ENCODE measurements at places on chromosomes 2 and 18. TPM values are rescaled to one million over a fixed set of nuclear protein-coding genes. Genes with fewer than 3 reads are reported as not detected.

UGT1A4 gene
- not detected for total RNA-seq

MPP4 gene
- total RNA-seq, result 5.5 TPM

GNAL gene
- total RNA-seq, result 4.2 TPM

RAB12 gene
- 40.1 TPM for total RNA-seq

AOX1 gene
- total RNA-seq, result 56.1 TPM

LOXL3 gene
- total RNA-seq, result 16.6 TPM

RNPEPL1 gene
- 101 TPM for total RNA-seq

GRCh38 chr18:32674491-32674890 is 98.3 kb downstream of the KLHL14 start:
- no peaks in the 10 kb centered on the region for H3K36me3 ChIP-seq
- H3K4me3 ChIP-seq, result no peak overlapping the region
- no peak overlapping the region for H3K27ac ChIP-seq
- no peak for DNase-seq
- no peaks in the 10 kb centered on the region for H3K27me3 ChIP-seq

- no peak for DNase-seq
- H3K4me3 ChIP-seq, result no peak overlapping the region
- no peaks in the 10 kb centered on the region for H3K36me3 ChIP-seq
- H3K4me1 ChIP-seq, result peaks cover 17% of the 10 kb centered on the region
- no peak overlapping the region for H3K27ac ChIP-seq
Observed at GRCh38 chr2:110677080-110677479, 783 bp downstream of the BUB1 start.

DNA sequence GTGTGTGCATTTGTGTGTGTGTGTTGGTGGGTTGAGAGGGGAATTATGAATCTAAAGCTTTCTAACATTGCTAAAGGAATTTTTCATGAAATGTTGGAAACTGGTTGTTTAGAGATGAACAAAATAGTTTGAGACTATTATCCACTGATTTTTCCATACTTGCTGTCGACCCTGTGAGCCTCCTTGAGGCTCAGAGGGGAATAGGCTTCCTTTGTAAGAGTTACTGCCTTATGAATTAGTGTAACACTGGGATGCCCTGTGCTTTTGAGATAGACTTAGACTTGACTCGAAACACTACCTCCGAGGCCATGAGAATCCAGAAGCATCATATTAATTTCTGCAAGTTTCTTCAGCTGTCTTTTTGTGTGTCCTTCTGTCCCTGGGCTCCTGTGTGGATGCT is 37.9 kb downstream of the AQP4 start:
- no peaks in the 10 kb centered on the region for H3K4me1 ChIP-seq
- H3K4me3 ChIP-seq, result no peak overlapping the region
- H3K27me3 ChIP-seq, result no peaks in the 10 kb centered on the region
- no peak for DNase-seq
- H3K36me3 ChIP-seq, result no peaks in the 10 kb centered on the region
- no peak overlapping the region for H3K27ac ChIP-seq

GRCh38 chr2:20443276-20443920 is 3.5 kb upstream of the RHOB start:
- peak overlapping the region; percentile 97 for H3K4me3 ChIP-seq
- no peaks in the 10 kb centered on the region for H3K27me3 ChIP-seq
- peaks cover 12% of the 10 kb centered on the region for H3K36me3 ChIP-seq
- H3K27ac ChIP-seq, result peak overlapping the region; percentile 84

DNA sequence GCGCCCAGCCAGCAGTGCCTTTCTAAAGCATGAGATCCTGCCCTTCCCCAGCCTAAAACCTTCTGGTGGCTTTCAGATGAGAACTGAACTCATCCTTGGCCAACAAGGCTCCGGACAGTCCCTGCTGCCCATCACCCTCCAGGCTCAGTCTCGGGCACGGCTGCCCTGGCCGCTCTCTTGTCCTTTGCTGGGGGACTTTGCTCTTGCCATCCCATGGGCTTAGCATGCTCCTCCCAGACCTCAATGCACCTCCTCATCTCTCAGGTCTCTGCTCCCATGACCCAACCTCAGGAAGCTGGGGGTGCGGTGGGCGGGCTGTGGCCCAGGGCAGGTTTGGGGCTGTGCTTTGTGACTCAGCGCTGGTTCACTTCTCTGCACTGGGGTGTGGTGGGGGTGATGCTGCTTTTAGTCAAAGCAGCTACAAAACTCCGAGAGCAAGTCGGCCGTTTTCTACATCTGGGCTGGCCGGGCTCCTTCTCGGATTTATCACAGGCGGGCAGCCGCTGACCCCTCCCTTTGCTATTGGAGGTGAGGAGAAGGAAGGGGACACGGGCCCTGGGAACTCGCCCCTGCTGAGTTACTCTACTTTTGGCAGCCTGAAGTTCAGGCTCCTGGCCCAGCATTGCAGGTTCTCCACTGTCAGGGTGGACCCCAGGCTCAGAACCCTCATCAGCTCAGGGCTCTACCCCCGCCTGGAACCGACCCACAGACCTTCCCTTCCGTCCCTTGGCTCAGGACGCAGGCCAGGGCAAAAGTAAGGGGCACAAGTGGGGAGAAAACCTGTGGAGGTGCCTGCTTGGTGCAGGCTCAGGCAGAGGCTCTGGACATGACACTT is 90.6 kb upstream of the TAF1B start:
- no peak overlapping the region for H3K27ac ChIP-seq
- no peaks in the 10 kb centered on the region for H3K27me3 ChIP-seq
- peak; percentile 31 for DNase-seq
- H3K36me3 ChIP-seq, result no peaks in the 10 kb centered on the region
- H3K4me3 ChIP-seq, result peak overlapping the region; percentile 32

GRCh38 chr2:65715323-65715722 is 282.9 kb upstream of the SPRED2 start:
- H3K27me3 ChIP-seq, result no peaks in the 10 kb centered on the region
- H3K36me3 ChIP-seq, result no peaks in the 10 kb centered on the region
- H3K27ac ChIP-seq, result no peak overlapping the region
- no peak for DNase-seq

- no peaks in the 10 kb centered on the region for H3K36me3 ChIP-seq
- no peaks in the 10 kb centered on the region for H3K27me3 ChIP-seq
- no peak overlapping the region for H3K4me3 ChIP-seq
- H3K4me1 ChIP-seq, result no peaks in the 10 kb centered on the region
- DNase-seq, result no peak
Observed at GRCh38 chr2:3741396-3741795, 38.0 kb downstream of the DCDC2C start.

- no peak overlapping the region for H3K27ac ChIP-seq
- no peak overlapping the region for H3K4me3 ChIP-seq
- no peaks in the 10 kb centered on the region for H3K27me3 ChIP-seq
- H3K4me1 ChIP-seq, result peaks cover 3% of the 10 kb centered on the region
Observed at GRCh38 chr2:99865818-99866676, 276.3 kb downstream of the AFF3 start.

DNA sequence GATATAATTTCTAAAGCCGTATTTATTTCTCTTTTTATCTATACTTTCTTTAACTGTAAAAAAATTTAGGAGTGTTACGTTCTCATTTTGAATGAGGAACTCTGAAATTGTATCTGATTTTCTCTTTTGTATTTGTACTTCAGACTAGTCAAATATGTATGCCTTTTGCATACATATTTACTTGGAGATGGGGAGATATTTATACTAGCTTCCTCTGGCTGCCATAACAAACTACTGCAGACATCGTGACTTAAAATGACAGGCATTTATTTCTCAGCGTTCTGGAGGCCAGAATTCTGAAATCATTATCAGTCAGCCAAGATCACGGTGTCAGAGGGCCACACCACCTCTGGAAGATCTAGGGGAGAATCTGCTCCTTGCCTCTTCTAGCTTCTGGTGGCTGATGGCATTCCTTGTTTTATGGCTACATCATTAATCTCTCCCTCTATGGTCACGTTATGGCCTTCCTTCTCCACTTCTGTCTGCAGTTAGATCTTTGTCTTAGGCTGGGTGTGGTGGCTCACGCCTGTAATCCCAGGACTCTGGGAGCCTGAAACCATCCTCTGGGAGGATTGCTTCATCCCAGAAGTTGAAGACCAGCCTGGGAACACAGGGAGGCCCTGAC is 8.2 kb downstream of the LCLAT1 start:
- no peak overlapping the region for H3K4me3 ChIP-seq
- H3K4me1 ChIP-seq, result no peaks in the 10 kb centered on the region
- DNase-seq, result no peak
- H3K36me3 ChIP-seq, result no peaks in the 10 kb centered on the region
- no peaks in the 10 kb centered on the region for H3K27me3 ChIP-seq

- H3K27me3 ChIP-seq, result no peaks in the 10 kb centered on the region
- H3K36me3 ChIP-seq, result no peaks in the 10 kb centered on the region
- no peaks in the 10 kb centered on the region for H3K4me1 ChIP-seq
- no peak for DNase-seq
- no peak overlapping the region for H3K27ac ChIP-seq
- H3K4me3 ChIP-seq, result no peak overlapping the region
Observed at GRCh38 chr2:231985823-231986261, 24.3 kb downstream of the DIS3L2 start.

- no peaks in the 10 kb centered on the region for H3K36me3 ChIP-seq
- no peak for DNase-seq
- no peaks in the 10 kb centered on the region for H3K27me3 ChIP-seq
- H3K4me3 ChIP-seq, result no peak overlapping the region
Observed at GRCh38 chr2:59713577-59713976, 839.9 kb downstream of the BCL11A start.

- H3K27me3 ChIP-seq, result no peaks in the 10 kb centered on the region
- H3K36me3 ChIP-seq, result no peaks in the 10 kb centered on the region
- H3K4me1 ChIP-seq, result no peaks in the 10 kb centered on the region
- DNase-seq, result no peak
- no peak overlapping the region for H3K4me3 ChIP-seq
Observed at GRCh38 chr2:184113696-184114403, 484.5 kb upstream of the ZNF804A start.

GRCh38 chr2:62257466-62257865 is 61.6 kb downstream of the B3GNT2 start:
- no peak overlapping the region for H3K27ac ChIP-seq
- H3K4me3 ChIP-seq, result no peak overlapping the region
- H3K27me3 ChIP-seq, result no peaks in the 10 kb centered on the region
- no peaks in the 10 kb centered on the region for H3K4me1 ChIP-seq
- DNase-seq, result no peak
- H3K36me3 ChIP-seq, result no peaks in the 10 kb centered on the region

DNA sequence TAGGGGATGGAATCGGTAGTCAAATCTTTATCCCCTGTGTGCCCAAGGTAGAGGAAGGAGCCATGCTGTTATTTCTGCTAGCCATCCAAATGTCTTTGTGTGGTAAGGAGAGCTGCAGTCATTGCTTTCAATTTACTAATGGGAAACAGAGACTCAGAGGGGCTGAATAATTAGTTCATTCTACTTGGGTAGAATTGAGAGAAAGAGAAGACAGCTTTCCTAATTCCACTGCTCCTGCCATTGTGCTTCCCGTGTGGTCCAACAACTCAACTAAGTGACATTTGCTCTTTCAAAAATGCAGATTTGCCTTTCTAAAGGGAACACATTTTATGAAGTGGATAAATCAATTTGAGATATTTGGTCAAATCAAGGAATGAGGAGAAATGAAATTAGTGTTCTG is 136.1 kb downstream of the AQP4 start:
- no peaks in the 10 kb centered on the region for H3K36me3 ChIP-seq
- H3K27me3 ChIP-seq, result no peaks in the 10 kb centered on the region
- no peak for DNase-seq

GRCh38 chr2:64905338-64906024 is 83.7 kb upstream of the SLC1A4 start:
- peaks cover 7% of the 10 kb centered on the region for H3K4me1 ChIP-seq
- DNase-seq, result no peak
- H3K4me3 ChIP-seq, result no peak overlapping the region
- H3K27me3 ChIP-seq, result no peaks in the 10 kb centered on the region
- H3K27ac ChIP-seq, result no peak overlapping the region

GRCh38 chr2:99395589-99396130 is 58.5 kb downstream of the EIF5B start:
- DNase-seq, result no peak
- no peaks in the 10 kb centered on the region for H3K27me3 ChIP-seq
- H3K4me1 ChIP-seq, result no peaks in the 10 kb centered on the region

- no peaks in the 10 kb centered on the region for H3K36me3 ChIP-seq
- no peak for DNase-seq
- no peaks in the 10 kb centered on the region for H3K27me3 ChIP-seq
- H3K27ac ChIP-seq, result no peak overlapping the region
- H3K4me3 ChIP-seq, result no peak overlapping the region
- no peaks in the 10 kb centered on the region for H3K4me1 ChIP-seq
Observed at GRCh38 chr2:151238527-151239487, 22.9 kb downstream of the RBM43 start.

DNA sequence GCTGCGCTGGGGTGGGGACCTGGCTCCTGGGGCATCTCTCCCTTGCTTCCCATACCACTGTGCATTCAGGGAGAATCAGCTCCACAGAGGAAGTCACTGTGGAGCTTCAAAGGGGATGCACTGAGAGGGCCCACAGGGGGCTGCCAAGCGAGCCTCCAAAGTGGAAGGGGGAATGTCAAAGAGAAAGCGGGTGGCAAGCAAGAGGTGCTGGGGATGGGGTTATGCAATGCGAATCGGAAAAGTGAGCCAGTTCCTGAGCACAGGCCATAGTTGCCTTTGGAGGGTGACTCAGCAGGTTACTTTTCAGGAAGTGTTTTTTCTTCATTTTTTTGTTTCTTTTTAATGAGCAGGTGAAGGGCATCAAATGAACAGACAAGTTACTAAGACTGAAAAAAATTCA is 17.6 kb downstream of the PMAIP1 start:
- DNase-seq, result no peak
- no peaks in the 10 kb centered on the region for H3K36me3 ChIP-seq
- H3K27ac ChIP-seq, result no peak overlapping the region

- no peaks in the 10 kb centered on the region for H3K4me1 ChIP-seq
- no peak overlapping the region for H3K4me3 ChIP-seq
- no peak overlapping the region for H3K27ac ChIP-seq
Observed at GRCh38 chr2:67463810-67464209, 66.7 kb downstream of the ETAA1 start.

GRCh38 chr2:70714141-70714905 is 53.7 kb downstream of the ADD2 start:
- DNase-seq, result no peak
- no peaks in the 10 kb centered on the region for H3K4me1 ChIP-seq
- H3K27ac ChIP-seq, result no peak overlapping the region
- no peaks in the 10 kb centered on the region for H3K36me3 ChIP-seq
- H3K27me3 ChIP-seq, result no peaks in the 10 kb centered on the region

DNA sequence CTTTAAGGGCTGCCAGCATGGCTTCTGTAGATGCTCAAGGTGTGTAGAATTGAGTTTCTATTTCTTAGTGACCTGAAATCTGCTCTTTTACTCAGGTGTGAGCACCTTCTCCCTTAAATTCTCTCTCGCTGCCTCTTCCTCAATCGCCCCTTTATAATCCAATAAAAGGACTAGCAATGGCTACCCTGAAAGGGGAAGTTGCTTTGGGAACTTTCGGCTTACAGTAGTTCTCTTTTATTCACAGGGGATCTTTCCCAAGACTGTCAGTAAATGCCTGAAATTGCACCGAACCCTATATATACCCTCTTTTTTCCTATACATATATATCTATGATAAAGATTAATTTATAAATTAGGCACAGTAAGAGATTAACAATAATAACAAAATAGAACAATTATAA is 121.8 kb downstream of the ACTR3 start:
- H3K4me3 ChIP-seq, result no peak overlapping the region
- DNase-seq, result no peak
- no peaks in the 10 kb centered on the region for H3K36me3 ChIP-seq
